ENCODE measurements at places on chromosomes 5 and 9. TPM values are rescaled to one million over a fixed set of nuclear protein-coding genes. Genes with fewer than 3 reads are reported as not detected.

Gene BHMT2
- total RNA-seq: 5.4 TPM

Gene ADAMTS6
- total RNA-seq: 0.89 TPM

Gene ZMAT2
- total RNA-seq: 28.2 TPM

Gene TGFBR1
- 14.4 TPM for total RNA-seq

Gene CYLC2
- total RNA-seq: not detected

DNA sequence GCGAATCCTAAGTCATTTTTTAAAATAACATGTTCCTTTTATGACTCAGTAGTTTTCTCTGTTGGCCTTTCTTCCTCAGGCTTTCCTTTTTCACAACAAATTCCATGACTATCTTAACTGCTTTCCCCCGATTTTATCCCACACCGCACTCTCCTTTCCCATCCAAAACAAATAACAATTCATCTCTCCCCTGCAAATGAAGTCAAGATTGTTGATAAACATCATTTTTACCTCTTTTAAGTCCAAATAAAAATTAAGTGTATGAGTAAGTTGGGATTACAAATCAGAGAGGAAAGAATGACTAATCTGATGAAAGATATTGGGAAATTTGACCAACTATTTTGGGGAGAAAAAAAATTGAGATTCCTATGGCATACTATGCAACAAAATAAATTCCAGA lies 47.3 kb downstream of the SEC61B start:
- no peak for DNase-seq

GRCh38 chr5:124550731-124551130 lies 195.7 kb downstream of the ZNF608 start:
- DNase-seq: no peak

DNA sequence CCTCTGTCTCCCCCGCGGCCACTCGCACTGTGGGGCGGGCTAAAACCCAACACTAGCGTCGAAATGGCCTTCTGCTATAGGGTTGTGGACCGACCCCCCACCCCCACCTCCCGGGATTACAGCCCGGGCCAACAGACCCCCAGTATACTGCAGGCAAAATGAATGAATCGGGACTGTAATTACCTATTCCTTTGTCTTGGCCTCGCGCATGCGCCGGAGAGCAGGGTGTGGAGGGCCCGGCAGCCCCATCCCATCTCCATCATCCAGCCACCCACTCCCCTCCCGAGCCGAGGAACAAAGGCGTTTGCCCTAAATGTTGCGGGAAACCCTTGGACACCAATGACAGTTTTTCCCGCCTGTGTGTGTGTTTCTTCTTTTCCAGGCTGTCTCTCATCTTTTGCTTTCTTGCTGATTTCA lies 1.6 kb downstream of the BASP1 start:
- no peak for DNase-seq

DNA sequence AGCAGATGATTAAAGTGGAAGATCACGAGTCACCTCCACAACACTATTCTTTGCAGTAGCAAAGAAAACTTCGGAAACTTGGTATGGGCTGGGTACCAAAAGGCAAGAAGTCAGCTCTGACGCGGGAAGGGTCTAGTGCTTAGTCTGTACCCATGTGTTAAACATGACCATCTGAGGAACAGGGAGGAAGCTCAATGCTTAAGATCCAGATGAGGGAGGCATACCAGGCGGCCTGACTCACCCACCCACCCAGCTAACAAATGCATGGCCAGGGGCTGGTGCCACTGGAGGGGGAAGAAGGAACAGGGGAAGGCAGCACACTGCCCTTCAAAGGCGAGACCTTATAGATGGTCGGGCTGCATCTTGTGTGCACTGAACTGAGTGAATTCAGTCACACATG lies 41.8 kb downstream of the CAMSAP1 start:
- DNase-seq: no peak

GRCh38 chr5:91493086-91493485 lies 110.0 kb upstream of the ARRDC3 start:
- DNase-seq: no peak

DNA sequence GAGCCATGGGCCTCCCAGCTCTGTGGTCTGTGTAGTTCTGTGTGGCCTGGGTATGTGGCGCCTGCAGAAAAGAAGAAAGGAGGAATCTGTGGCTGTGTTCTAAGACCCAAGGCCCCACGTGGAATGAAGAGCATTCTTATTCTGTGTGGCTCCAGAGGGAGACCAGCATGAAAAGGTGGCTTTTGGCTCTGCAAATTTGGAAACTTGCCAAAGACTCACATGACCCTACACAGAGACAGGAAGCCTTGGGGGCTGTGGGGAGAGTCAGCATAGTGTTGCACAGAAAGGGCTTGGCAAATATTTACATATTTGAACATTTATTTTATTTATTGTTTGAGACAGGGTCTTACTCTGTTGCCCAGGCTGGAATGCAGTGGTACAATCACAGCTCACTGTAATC lies 193.3 kb downstream of the TMEM38B start:
- no peak for DNase-seq

GRCh38 chr5:55636683-55637082 lies 75.4 kb downstream of the SLC38A9 start:
- DNase-seq: no peak

GRCh38 chr9:93223260-93224180 lies 39.6 kb downstream of the WNK2 start:
- DNase-seq: no peak

GRCh38 chr9:128405780-128406171 lies 14.9 kb upstream of the CERCAM start:
- DNase-seq: no peak

DNA sequence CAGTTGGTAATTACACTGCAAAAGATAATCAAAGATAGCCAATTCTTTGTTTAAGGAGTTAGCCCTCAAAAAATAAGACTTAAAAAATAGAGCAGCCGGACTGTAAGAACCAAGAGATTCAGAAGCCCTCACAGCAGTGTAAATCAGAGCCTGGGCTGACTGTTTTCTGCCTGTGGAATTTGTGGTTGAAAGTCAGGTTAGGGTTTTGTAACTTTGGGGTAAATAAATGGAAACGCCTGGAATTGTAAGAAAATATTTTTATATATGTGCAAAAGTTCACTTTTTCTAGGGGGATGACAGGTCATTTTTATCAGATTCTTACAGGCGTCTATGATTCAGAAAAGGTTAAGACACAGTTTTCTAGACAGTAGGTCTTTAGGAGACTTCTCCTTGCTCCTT lies 35.6 kb downstream of the KLHL3 start:
- no peak for DNase-seq
